Endothelial cell of umbilical vein (primary cell): ENCODE measurements at places on chromosomes 5 and 9. TPM values are rescaled to one million over a fixed set of nuclear protein-coding genes. Genes with fewer than 3 reads are reported as not detected.

FAM151B gene
- 2.0 and 2.6 TPM in 2 replicates for total RNA-seq

CNTLN gene
- 11.1 and 15.8 TPM in 2 replicates for total RNA-seq

PCDHB2 gene
- total RNA-seq: 0.23 and 0.58 TPM in 2 replicates

CDKN2B gene
- 2.1 and 2.3 TPM in 2 replicates for total RNA-seq
